ENCODE measurements at places on chromosomes 2 and 18.

DNA sequence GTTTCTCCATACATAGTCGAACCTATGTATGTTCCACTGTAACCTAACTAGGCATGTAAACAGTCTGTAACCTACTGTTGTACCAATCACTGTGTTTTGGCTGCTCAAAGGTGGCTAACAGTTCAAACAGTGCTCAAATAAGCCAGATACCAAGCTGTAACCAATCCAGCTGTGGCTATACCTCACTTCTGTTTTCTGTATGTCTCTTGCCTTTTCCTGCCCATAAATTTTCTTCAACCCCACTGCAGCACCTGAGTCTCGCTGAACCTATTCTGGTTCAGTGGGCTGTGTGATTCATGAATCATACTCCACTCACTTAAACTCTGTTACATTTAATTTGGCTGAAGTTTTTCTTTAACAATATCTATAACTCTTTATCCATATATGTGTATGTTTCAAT lies 340.7 kb downstream of the LPIN1 start:
- no peak for DNase-seq

DNA sequence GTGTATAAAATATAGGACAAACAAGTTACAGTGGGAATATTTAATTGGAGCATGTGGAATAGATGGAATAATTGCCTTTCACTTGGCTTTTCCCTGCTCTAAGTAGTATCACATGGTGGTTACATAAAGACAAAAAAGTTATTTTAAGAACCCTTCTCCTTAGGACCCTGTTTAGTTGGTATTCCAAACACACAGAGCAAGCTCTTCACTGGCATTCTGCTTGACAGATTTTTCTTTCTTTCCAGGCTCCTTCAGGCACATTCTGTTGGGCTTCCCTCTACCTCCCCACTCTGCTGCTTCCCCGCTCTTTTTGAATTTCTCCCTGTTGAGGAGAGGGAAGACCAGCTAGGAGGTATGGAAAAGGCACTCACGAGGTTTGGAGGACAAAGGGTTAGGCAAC lies 29.0 kb upstream of the DARS1 start:
- DNase-seq = no peak

DNA sequence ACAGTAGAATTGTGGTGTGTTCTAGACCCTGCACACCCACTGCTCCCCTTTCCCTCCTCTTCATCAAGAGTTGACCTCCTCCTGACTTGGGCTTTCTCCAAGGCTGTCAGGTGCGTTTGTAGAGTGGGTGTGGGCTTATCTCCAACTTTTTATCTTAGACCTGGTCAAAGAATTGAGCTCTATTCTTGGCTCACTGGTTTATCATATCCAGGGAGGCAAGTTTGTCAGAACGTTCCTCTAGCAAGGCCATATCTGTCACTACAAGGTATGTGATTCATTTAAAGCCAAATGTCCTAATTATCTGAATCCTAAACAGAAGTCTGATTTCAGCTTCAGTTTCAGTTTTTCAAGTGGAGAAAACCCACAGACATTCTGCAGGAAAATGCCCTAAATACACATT lies 117.1 kb upstream of the MGAT5 start:
- DNase-seq = no peak

- no peak for DNase-seq
Observed at GRCh38 chr18:46736135-46736534, 20.7 kb downstream of the ST8SIA5 start.

DNA sequence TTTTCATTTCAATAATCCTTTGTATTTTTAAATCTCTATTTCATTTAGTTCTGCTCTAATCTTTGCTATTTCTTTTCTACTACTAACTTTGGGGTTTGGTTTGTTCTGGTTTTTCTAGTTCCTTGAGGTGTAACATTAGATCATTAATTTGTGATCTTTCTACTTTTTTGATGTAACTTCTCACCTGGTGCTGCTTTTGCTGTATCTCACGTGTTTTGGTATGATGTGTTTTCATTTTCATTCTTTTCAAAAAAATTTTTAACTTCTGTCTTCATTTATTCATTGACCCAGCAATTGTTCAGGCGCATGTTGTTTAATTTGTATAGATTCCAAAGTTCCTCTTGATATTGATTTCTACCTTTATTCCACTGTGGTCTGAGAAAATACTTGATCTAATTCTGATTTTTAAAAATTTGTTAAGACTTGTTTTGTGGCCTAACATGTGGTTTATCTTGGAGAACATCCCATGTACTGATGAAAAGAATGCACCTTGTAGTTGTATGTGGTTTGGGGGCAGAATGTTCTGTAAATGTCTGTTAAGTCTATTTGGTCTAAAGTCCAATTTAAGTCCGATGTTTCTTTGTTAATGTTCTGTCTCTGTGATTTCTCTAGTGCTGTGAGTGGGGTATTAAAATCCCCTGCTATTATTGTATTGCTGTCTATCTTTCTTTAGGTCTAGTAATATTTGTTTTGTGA lies 17.3 kb upstream of the MALT1 start:
- no peak for DNase-seq

- no peak for DNase-seq
Observed at GRCh38 chr2:2704428-2705090, 373.5 kb upstream of the MYT1L start.

- DNase-seq = no peak
Observed at GRCh38 chr2:145277922-145278321, 758.0 kb upstream of the ZEB2 start.

DNA sequence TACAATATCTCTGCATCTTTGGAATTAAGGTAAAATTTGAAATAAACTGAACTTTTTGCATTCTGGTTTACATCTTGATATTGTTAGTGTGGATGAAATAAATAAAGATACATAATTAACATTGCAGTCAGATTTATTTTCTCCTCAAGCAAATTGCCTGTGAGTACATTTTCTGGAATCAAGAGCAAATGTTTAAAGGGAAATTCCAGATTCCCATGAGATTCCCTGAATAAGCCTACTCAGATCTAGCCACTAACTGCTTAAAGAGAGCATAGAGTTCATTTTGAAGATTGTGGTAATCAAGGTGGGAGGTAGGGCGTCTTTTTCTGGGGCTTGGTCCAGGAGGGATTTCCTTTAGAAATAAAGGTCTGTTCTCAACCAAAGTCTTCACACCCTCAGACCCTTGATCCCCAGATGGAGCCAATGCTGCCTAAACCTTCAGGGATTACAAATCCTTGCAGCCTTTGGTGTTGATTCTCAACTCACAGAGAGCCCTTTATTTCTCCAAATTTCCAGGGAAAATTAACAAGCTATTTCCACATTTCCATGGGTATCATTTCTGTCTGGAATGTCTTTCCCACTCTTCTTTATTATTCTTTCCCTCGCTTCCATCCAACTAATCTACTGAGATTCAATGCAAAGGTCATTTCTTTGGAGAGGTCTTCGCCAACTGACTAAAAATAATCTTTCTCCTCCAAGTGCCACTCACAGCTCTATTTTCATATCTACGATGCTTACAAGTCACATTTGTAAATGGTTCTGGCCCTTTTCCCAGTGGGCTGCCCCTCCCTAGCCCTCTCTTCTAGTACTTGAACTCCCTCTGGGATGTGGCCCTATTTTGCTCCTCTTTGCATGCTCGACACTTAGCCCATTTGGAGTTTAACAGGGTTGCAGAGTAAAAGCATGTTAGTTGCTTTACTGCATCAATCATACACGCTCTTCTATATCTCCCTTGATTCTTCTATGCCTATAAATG lies 79.8 kb upstream of the SPATS2L start:
- no peak for DNase-seq

DNA sequence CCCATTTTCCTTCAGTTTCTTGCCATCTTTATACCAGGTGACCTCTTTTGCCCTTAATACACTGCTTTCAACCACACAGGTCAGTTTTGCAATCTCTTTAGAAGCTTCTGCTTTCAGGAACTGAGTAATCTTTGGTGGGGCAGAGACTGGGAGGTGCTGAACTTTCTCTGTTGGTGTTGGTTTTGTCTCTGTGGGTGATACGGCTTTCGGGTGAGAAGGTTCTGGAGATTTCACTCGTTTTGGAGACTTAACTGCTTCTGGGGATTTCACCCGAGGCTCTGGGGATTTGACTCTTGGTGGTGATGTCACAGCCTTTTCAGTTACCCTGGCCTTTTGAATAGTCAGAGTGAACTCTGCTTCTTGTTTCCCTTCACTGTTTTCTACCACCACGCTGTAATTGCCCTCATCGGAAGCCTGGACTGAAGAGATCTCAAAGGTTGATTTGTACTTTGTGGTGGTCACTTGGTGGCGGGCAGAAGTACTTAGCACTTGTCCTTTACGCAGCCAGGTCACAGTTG lies 50.4 kb downstream of the PLEKHA3 start:
- no peak for DNase-seq

DNA sequence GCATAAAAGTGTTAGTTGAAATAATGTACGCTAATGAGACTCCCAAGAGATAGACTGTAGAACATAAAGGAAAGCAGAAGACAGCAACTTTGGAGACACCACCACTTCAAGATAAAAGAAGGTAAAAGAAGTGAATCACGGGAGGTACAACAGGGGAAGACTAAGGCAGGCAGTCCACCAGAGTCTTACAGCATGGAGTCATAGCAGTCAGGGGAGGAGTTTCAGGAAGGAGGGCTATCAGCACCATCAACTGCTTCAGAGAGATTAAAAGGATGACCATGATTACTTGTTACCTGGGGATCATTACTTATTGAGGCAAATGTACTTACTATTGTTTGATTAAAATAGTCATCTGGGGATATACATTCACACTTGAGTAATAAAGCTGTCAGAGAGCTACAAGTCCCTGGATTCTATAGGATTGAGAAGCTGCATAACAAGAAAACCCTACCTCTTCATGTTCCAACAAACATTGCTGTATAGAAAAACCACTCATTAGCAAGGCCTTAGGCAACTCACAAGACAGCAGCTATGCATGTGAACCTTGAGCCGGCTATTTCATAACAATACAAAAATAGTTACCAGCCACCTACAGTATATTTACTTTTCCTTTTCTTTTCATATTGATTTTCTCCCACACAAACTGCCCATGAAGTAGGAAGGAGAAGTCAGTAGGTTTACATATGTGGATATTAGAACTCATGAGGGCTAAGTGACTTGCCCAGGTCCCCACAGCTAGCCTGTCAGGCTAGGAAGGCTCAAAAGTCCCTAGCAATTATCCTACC lies 101.7 kb downstream of the PDE11A start:
- no peak for DNase-seq

DNA sequence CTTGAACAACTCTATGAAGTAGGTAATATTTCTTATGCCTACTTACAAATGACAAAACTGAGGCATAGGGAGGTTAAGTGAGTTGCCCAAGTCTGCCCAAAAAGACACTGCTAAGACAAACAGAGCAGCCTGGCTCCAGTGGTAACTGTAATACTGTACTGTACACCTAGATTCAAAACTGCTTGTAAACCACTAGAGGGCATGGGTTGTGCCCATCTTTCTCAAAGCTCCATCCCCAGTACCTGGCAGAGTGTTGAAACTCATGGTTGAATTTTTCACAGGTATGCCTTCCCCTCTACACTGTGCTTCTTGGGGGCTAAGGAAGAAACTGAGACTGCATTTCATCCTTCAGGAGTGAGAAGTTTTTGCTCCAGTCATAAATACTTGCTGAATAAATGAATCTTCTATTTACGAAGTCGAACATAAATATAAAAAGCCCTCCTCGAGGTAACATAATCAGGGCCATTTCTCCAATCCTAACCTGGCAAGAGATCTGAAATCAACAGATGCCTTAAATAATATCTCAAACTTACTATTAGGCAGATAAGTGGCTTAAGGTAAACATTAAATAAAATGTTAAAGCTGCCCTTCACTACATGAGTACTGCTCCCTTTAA lies 2.0 kb downstream of the PPP4R1 start:
- no peak for DNase-seq

DNA sequence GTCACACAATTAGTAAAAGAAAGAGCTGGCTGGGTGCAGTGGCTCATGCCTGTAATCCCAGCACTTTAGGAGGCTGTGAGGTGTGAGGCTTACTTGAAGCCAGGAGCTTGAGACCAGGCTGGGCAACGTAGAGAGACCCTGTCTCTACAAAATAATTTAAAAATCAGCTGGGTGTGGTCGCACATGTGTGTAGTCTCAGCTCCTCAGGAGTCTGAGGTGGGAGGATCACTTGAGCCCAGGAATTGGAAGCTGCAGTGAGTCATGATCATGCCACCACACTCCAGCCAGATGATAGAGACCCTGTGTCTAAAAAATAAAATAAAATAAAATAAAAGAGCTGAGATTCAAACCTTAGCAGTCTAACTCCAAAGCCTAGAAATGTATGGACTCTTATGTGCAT lies 39.0 kb upstream of the NEDD4L start:
- DNase-seq = no peak

DNA sequence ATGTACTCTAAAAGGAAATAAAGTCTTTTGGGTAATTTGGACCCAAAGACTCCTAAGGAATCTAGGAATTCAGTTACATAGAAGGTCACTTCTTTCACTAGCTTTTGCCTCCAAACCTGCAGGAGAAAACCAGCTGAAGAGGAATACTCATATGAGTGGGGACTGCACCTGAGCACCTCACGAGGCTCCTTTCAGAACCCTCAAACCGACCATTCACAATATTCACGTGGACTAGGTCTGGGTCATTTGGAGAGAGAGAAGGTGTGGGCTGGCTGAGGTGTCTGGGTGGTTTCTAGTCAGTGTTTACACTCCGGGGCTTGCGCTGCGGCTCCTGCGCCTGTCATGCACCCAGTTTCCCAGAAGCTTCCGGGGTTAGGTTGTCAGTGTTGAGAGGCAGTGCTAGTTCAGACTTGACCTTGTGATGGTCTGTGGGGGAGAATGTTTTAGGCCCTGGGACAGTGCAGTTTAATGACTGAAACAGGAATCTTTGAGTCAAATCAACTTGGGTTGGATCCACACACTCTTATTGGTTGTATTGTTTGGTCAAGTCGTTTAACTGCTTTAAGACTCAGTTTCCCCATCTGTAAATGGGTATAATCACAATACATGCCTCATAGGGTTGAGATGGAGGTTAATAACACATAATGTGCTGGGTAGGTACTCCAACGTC lies 78.4 kb downstream of the LIMS1 start:
- DNase-seq = no peak

GRCh38 chr2:132671151-132671835 lies 1.3 kb upstream of the LYPD1 start:
- no peak for DNase-seq

- DNase-seq = no peak
Observed at GRCh38 chr2:191968120-191968519, 121.2 kb upstream of the CAVIN2 start.

DNA sequence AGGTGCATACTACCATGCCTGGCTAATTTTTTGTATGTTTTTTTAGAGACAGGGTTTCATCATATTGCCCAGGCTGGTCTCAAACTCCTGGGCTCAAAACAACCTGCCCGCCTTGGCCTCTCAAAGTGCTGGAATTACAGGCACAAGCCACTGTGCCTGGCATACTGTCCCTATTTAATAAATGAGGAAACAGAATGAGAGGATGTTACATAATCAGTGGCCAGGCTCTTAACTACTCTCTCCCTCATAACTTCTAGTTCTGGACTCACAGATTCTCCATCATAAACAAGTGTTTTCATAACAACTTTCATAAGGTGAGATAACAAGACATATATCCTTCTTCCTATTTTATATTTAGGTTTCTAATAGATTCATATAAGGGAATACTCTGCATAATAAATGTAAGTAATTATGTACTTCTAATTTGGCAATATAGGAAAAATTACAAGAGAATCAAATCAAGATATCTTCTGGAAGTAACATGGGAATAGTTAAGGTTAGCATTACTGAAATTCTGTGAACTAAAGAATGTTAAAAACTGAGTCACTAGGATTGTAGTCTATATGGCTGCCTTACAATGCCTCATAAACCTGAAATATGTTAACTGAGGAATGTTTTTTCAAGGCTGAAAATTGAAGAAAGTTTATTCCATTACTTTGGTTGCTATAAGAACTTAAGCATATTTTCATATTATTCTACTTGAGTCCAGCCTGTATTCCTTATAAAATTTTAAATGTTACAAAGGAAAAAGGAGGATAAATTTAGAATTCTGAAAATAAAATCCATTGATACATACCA lies 71.3 kb downstream of the SLC25A12 start:
- no peak for DNase-seq
